ENCODE measurements at places on chromosomes 12 and 14. TPM values are rescaled to one million over a fixed set of nuclear protein-coding genes. Genes with fewer than 3 reads are reported as not detected.

DDX47 gene
- 49.0 TPM for total RNA-seq

MOK gene
- 25.7 TPM for total RNA-seq

FOXM1 gene
- total RNA-seq = 1.1 TPM

DNA sequence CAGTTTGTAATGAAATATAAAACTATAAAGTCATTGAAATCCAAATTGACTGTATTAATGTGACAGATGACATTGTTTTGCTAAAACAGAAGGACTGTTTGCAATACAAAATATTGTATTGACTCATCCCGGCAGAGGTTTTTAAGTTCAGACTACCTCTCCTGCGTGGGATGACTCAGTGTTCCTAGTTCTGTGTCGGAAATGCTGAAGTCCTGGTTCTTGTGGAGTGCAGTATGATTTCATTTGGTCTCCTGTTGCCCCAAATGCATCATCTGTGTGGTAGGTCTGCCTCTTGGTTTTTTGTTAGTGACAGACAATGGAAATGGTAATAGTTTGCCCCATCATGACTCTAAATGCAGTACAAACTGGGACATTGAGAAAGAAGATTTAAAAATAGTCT lies 27.8 kb downstream of the PELI2 start:
- ATAC-seq = no peak

DNA sequence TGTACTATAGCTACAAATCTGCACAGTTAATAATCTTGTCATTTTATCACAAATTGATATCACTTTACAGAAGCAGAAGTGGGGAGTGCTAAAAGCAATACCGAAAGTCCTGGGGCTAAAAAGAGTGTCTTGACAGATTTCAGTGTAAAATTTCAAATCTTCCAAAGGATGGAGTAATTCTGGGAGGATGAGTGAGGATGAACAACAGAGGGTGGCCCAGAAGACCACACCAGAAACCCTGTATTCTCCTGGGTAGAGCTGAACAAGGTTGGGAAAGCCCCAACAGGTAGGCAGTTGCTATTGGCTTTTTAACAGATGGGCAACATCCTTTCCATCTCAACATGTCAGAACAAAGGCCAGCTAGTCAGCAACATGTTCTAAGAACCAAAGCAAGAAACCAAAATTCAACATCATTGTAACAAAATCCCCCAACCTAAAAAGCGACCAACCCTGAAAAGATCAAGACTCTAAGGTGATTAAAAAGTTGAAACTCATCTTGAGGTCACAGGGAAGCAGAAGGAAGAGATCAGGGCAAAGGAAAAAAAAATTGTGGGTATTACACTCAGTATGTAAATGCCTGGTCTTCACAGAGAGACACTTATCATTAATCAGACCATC lies 38.8 kb downstream of the CBX5 start:
- no peak for ATAC-seq

- no peak for ATAC-seq
These were observed 92.9 kb downstream of the PELI2 start for GRCh38 chr14:56211084-56211483.

DNA sequence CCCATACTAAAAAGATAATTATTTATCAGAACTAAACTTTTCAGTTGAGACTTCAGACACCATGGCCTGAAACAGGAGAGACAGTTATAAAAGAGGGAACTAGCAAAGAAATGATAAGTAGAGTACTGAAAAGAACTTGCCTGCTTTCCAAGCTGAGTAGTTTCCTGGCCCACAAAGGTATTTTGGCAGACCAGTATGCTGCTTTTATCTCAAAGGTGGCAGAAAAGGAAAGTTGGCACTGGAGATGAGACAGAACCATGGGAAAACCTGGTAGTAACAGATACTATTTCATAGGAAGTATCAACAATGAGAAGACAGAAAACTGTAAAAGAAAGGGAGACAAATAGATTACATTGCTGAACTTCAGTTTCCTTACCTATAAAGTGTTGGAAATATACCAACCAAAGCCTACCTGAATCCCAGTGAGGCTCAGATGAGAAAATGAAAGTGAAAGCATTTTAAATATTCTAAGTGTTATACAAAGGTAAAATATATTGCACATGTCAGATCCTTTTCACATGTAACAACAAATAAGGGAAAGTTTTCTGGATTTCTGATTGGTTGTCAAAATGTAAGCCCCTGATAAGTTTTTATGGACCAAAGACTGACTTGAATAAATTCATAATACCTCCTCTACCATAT lies 155.3 kb upstream of the FSCB start:
- no peak for ATAC-seq

GRCh38 chr14:61482348-61483206 lies 161.2 kb downstream of the PRKCH start:
- no peak for ATAC-seq

- ATAC-seq = no peak
These were observed 170.6 kb upstream of the CRY1 start for GRCh38 chr12:107263980-107264379.

Data from motor neuron (in vitro differentiated cells).